ENCODE measurements at places on chromosomes 4 and X. TPM values are rescaled to one million over a fixed set of nuclear protein-coding genes. Genes with fewer than 3 reads are reported as not detected.

ASB9 gene
- not detected for total RNA-seq

BEND2 gene
- not detected for total RNA-seq

CPE gene
- 6.3 TPM for total RNA-seq

IGFBP7 gene
- 2,649 TPM for total RNA-seq

NEXMIF gene
- not detected for total RNA-seq

GAGE12F gene
- total RNA-seq = not detected

IL21 gene
- total RNA-seq = not detected

CACNA1F gene
- total RNA-seq = not detected

PGRMC2 gene
- total RNA-seq = 52.4 TPM

KLHL4 gene
- 2.7 TPM for total RNA-seq

ATP7A gene
- 6.7 TPM for total RNA-seq

RHOXF2 gene
- not detected for total RNA-seq

PLP2 gene
- 44.0 TPM for total RNA-seq

TMEM156 gene
- 0.49 TPM for total RNA-seq

ANKRD17 gene
- total RNA-seq = 37.4 TPM

UGT2B17 gene
- not detected for total RNA-seq

SPRY1 gene
- total RNA-seq = 413 TPM

DMRTC1 gene
- not detected for total RNA-seq

DLG3 gene
- 12.3 TPM for total RNA-seq

CTAG1A gene
- total RNA-seq = not detected

ITIH6 gene
- total RNA-seq = not detected

ADGRG2 gene
- total RNA-seq = 0.37 TPM

XG gene
- total RNA-seq = 0.73 TPM

GCNA gene
- total RNA-seq = 5.6 TPM

SPON2 gene
- 255 TPM for total RNA-seq

AKAP14 gene
- not detected for total RNA-seq

MTTP gene
- not detected for total RNA-seq

DIPK2B gene
- 2.6 TPM for total RNA-seq

GAGE12H gene
- total RNA-seq = not detected

NKAP gene
- 7.7 TPM for total RNA-seq

All from cardiac ventricle fibroblast (primary cell).